ENCODE measurements at places on chromosomes 11 and 22.

GRCh38 chr11:39145346-39145745 is 2314.1 kb downstream of the LRRC4C start:
- no peak for DNase-seq

DNA sequence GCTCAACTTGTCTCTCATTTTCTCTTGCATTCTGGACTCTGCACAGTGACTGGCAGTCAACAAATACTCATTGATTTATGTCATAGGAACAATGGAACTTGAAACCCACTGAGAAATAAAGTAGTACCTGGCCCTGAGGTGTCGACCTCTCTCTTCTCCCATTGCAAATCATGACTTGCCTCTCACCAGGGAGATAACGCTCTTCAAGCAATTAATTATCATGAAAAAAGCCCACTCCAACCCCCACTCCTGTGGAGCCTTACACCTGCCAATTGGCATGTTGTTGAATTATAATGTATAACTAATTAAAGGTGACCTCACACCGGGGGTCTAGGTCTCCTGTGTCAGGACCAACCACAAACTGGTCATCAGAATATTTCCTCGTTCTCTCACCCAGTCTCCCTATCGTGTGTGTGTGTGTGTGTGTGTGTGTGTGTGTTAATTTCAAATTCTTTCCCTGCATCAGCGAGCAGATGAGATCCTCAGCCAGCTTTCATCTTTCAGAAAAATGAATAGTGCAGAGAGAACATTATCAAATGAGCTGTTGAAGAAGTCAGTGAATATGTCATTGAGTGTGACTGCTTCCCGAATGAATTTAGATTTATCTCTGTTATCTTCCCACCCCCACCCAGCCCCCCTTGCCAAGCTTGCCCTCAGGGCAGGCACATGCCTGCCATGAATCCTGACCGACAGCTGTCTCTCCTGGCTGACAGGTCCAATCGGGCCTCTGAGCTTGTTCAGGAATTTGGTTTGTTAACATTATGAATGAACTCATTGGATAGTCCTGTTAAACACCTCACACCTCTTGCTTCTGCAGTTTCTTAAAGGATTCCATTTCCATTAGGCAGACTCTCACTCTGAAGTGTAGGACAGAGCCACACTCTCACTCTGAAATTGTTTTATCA is 357.4 kb downstream of the INSC start:
- no peak for DNase-seq

DNA sequence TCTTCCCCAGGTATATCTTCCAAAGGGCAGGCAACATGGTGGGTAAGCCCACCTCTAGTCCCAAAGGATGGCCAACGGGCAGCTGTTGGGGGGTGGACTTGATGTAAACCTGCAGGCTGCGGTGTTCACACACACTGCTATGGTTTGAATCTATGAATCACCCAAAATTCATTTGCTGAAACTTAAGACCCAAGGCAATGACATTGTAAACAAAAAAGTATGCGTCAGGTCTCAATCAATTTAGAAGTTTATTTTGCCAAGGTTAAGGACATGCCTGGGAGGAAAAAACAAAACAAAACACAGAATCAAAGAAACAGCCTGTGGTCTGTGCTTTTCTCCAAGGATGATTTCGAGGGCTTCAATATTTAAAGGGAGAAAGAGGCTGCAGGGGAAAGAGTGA is 18.3 kb downstream of the RCN1 start:
- DNase-seq, result no peak

GRCh38 chr22:37842015-37842793 is 1.9 kb downstream of the ANKRD54 start:
- DNase-seq, result no peak

GRCh38 chr22:31707519-31707918 is 42.4 kb downstream of the PRR14L start:
- no peak for DNase-seq

DNA sequence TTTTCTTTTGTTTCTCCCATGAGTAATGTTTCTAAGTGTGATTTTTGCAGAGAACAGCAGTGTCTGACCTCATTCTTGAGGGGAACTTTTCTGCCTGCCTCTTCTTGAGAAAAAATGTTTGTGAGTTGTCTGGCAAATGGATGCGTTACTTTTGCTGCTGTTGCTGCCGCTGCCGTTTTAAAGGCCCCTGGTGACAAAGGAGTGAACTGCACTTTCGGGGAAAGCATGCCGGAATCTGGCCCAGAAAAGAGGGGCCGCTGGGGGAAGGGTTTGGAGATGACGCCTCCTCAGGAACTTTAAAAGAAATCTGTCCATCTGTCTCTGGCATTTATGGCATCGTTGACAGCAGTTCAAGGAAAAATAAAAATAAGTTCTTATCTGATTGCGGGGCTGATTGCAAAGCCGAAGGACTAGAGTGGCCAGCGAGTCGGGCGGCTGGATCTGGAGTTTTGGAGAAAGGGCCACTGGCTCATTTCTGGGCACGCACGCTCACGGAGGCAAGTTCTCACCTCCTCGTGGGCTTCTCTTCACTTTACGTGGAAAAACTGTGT is 16.5 kb downstream of the ZBTB16 start:
- DNase-seq, result peak; percentile 61

GRCh38 chr11:36688132-36688531 is 90.1 kb upstream of the RAG2 start:
- no peak for DNase-seq

- DNase-seq, result no peak
These were observed 23.5 kb upstream of the P2RY6 start for GRCh38 chr11:73248526-73249185.

DNA sequence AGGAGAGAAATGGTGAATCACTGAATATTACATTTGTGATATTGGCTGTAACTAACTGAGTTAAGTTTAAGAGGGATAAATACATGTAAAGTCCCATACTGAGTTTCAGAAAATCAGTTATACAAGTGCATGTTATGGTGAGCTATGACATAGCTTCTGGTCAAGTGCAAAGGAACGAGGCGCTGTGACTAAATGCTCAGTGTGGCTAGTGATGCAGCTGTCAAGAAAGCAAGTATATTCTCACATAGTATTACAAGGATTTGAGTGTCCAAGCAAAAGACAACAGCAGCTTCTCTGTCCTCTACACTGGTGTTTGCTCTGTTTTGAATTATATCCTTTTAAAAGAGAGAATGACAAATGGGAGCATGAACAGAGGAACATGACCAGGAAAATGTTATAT is 40.1 kb downstream of the CSRP3 start:
- DNase-seq, result no peak

GRCh38 chr11:77654770-77655434 is 17.3 kb upstream of the CLNS1A start:
- no peak for DNase-seq

GRCh38 chr11:45085646-45086501 is 60.6 kb upstream of the PRDM11 start:
- DNase-seq, result no peak

DNA sequence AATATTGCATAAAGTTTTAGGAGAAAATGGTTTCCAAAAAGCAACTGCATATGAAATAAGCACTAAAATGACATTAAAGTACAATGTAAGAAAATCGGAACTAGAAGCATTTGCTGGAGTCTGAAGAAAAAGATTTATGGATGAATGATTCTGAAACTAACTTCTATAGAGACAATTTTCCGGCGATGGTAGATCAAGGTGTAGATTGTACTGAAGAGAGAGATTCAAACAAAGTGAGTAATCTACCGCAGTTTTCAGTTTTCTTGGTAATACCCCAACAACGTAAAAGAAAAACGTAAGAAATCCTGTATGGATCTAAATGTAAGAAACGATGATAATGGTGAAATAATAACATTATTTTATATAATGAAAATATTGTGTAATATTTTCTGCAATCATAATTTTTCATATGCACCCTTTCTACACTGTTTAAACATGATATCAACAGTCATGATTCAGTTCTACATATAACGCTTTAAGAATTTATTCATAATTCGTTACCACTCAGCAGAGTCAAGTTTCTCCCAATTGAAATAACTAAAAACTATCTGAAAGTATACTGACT is 1.8 kb upstream of the CDPF1 start:
- no peak for DNase-seq

DNA sequence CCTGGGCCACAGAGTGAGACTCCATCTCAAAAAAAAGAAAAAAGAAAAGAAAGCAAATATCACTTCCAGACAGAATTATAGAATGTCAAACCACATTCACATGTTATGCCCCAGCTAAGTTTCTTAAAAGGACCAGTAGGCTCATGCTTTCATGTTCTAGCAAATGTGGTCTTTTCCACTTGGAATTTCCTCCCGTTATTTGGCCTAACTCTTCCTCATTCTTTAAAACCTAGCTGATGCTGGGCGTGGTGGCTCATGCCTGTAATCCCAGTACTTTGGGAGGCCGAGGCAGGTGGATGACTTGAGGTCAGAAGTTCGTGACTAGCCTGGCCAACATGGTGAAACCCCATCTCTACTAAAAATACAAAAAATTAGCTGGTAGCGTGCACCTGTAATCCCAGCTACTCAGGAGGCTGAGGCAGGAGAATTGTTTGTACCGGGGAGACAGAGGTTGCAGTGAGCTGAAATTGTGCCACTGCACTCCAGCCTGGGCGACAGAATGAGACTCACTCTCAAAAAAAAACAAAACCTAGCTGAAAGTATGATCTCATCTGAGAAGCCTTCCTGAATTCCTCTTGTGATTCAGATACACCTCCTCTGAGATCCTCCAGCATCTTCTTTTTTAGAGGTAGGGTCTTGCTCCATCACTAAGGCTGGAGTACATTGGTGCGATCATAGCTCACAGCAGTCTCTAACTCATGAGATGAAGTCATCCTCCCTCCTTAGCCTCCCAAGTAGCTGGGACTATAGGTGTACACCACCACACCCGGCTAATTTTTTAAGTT is 50.4 kb downstream of the FCHSD2 start:
- no peak for DNase-seq

DNA sequence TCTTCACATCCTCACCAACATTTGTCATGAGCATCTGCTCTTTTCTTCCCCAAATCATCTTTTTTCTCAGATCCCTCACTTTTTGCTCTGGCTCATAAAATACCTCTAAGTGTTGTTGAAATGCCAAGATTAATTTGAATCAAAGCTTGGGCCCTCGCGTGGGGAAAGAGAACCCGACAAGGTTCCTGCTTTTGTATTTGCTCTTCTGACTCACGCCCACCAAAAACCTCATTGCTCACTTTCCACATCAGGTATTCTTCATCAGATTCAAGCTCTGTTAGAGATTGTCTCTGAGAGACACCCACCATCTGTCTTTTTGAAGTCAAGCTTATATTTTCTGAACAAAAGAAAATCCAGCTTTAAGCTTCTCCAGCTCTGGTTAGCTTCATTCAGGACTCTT is 52.9 kb upstream of the FBXO3 start:
- no peak for DNase-seq

- DNase-seq, result no peak
These were observed 6.8 kb downstream of the AP2A2 start for GRCh38 chr11:932435-932834.

GRCh38 chr11:74755395-74755995 is 6.8 kb downstream of the RNF169 start:
- no peak for DNase-seq

All from CD4-positive, alpha-beta T cell treated with Interleukin-10 for 1 hour (primary cell).